Activated naive CD8-positive, alpha-beta T cell treated with anti-CD3 and anti-CD28 coated beads, Interleukin-2, amount 10 ng/mL, durations not matched to agents 7 days and 5 days (primary cell): ENCODE measurements at places on chromosomes 13 and 19. TPM values are rescaled to one million over a fixed set of nuclear protein-coding genes. Genes with fewer than 3 reads are reported as not detected.

The ZNF471 gene
- total RNA-seq = 4.0 TPM

- no peak overlapping the region for H3K27ac ChIP-seq
- H3K36me3 ChIP-seq = no peaks in the 10 kb centered on the region
Measured at GRCh38 chr19:30719999-30720345, 347.8 kb downstream of the ZNF536 start.

The ZSCAN4 gene
- not detected for total RNA-seq

The ZNF486 gene
- total RNA-seq = 16.1 TPM

- H3K4me1 ChIP-seq = peaks cover 2% of the 10 kb centered on the region
- no peak overlapping the region for H3K27ac ChIP-seq
Measured at GRCh38 chr13:41942462-41943094, 18.3 kb downstream of the VWA8 start.

DNA sequence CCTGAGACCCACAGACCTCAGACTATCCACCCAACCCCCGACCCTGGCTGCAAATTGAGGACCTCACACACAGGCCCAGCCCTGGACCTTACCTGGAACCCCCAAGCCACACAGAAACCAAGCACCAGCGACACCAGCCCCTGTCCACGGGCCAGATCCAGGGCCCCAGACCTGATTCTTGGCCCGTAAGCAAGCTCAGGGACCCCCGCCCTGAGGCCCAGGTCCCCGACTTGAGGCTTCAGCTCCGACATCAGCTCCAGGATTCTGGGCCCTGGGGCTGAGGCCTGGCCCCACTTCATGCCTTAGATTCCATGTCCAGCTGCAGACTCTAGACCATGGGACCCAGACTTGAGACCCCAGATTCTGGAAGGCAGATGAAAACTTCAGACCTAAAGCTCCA lies 6.3 kb downstream of the TTYH1 start:
- H3K36me3 ChIP-seq = peaks cover 1% of the 10 kb centered on the region
- H3K4me3 ChIP-seq = no peak overlapping the region
- DNase-seq = no peak

DNA sequence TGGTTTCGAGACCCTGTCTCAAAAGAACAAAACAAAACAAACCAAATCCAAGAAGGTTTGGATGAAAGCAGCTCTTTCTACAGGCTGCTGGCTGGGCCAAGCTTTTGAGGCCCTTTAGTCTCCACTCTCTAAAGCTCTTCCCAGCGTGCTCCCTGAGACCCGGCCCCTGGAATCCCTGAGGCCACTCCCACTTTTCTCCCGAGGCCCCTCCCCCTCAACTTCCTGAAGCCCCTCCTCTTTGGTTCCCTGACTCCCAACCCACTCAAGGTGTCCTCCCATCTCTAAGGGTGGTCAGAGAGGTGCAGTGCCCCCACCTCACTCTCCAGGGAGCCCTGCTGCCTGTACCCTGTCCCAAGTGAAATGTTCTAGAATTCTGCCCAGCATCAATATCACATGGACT lies 10.6 kb downstream of the ERICH6B start:
- H3K27me3 ChIP-seq = peaks cover 4% of the 10 kb centered on the region
- H3K4me3 ChIP-seq = no peak overlapping the region
- H3K4me1 ChIP-seq = no peaks in the 10 kb centered on the region
- H3K27ac ChIP-seq = no peak overlapping the region
- no peak for DNase-seq
- H3K36me3 ChIP-seq = no peaks in the 10 kb centered on the region

- H3K4me1 ChIP-seq = peaks cover 50% of the 10 kb centered on the region
- H3K36me3 ChIP-seq = peaks cover 14% of the 10 kb centered on the region
- H3K27me3 ChIP-seq = no peaks in the 10 kb centered on the region
- no peak for DNase-seq
Measured at GRCh38 chr13:74243637-74244526, 109.7 kb upstream of the KLF12 start.
